Posterior vena cava (tissue), 2 donors: ENCODE measurements at places on chromosomes 7 and 10.

GRCh38 chr10:103241262-103242011 lies 4.2 kb upstream of the RPEL1 start:
- no peak for DNase-seq

- no peak for DNase-seq
Observed at GRCh38 chr10:58868736-58869435, 307.6 kb upstream of the PHYHIPL start.

- DNase-seq = no peak
Observed at GRCh38 chr10:21170216-21170615, 273.1 kb upstream of the NEBL start.

DNA sequence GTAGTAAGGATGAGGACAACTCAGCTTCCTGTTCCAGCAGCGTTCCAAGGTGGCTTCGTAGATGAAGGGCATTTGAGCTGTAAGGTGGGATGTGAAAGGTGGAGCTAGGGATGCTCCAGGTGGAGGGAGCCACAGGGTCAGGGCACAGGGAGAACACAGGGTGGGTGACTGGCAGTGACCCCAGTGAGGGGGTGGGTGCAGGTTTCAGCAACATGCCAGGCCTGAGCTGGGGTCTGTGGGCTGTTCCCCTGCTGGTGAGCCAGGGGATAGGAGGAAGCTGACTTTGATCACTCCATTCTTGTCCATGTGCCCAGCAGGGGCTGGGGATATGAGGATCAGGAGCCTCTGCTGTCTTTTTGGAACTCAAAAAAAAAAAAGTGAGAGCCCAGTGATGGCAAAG lies 33.2 kb downstream of the CDH23 start:
- peak; percentile 30 for DNase-seq

DNA sequence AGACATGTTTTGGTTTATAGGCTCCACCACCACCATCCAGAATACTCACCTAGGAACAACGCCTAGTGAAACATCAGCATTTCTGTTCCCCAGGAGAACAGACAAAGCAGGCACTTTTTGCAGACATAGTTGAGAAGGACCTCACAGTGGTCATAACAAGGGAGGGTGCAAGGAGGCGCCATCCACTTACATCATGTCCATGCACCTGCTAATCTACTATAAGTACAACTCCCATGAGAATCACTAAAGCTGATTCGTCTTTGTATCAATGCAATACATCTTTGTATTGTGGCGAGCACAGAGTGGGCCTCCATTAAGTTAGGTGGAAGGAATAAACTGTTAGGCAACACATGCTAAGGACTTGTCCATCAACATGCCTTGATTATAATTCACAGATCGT lies 207.1 kb downstream of the KCNMA1 start:
- no peak for DNase-seq

DNA sequence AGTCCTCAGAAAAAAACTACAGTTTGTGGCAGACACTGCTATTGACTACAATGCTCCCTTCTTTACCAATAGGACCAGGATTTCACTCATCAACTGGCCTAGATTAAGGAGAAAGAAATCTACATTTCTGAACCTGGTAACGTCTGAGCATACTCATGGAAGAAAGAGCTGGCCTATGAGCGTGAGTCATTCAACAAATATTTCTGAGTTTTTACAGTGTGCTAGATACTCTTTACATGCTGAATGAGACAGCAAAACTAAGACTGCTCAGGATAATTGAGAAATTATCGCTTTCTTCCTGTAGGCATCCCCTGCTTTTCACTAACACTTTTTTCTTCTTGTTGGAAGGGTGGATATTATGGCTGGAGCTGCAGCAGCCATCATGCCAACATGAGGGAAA lies 609.7 kb downstream of the TNS3 start:
- no peak for DNase-seq

DNA sequence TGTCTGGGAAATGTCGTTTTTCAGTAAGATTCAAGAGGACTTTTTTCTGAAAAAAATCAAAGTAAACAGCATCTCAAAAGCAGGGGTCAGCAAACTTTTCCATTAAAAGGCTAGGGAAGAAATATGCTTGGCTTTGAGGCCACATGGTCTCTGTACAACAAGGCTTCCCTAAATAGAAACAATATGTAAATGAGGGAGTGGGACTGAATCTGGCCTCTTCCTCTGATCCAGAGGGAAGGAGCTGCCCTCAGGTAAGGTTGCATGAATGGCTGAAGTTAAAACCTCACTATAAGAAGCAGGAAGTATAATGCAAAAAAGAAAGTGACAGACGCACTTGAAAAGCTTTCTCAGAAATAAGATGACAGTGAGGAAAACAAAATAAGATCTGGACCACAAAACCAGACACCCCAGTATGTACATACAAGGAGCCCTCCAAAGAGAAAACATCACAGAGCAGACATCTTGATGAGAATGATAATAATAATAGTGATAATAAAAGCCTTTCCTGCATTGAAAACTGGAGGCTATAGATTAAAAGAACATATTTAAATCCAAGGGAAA lies 115.2 kb downstream of the PLXNA4 start:
- no peak for DNase-seq

GRCh38 chr7:133534816-133535215 lies 281.9 kb downstream of the EXOC4 start:
- no peak for DNase-seq

DNA sequence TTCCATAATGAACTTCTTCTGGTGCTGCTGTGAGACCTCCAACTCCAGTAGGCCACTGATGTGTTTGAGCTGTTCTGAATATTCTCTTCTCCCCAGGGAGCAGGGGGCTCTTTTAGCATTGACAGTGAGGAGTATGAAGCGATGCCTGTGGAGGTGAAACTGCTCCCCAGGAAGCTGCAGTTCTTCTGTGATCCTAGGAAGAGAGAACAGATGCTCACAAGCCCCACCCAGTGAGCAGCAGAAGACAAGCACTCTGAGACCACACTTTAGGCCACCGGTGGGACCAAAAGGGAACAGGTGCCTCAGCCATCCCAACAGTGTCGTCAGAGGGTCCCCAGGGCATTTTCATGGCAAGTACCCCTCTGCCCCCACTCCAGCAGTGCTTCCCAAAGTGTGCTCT lies 49.3 kb downstream of the DENND11 start:
- DNase-seq = no peak

DNA sequence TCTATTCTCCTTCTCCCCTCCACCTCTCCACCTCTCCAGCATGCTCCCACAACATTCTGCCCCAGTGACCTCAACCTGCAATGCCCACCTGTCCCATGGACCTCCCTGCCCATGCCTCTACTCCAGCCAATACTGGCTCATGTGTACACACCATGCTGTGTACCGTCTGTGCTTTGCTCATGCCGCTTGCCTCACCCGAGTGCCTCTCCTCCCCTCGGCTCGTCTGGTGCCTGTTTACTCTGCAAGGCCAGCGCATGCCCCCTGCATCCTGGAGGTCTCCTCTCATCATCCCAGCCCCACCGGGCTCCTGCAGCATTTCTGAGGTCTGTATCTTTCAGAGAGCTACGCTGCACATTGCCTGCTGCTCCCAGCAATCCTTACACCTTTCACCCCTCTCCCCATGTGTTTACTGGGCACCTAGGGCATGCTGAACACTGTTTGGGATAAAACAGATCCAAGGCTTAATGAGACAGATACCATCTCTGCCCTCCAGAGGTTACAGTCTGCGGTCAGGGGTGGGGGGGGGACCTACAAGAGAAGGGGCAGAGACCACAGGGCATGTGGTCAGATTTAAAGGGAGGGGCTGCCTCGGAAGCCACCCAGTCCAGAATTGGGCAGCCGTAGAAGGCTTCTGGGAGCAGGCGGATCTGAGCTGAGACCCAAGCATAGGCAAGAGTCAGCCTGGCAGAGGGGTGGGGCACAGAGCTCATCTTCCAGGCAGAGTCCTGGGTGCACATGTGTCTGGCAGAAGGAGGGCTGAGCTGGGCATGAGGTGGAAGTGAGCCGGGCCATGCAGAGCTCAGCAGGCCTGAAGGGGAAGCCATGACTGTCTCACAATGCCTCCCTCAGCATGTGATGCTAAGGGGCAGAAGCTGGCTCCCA lies 29.6 kb upstream of the PSAP start:
- DNase-seq = peak; percentile 85

- no peak for DNase-seq
Observed at GRCh38 chr7:24715661-24716479, 41.4 kb downstream of the GSDME start.

GRCh38 chr7:13262929-13263530 lies 575.6 kb downstream of the ARL4A start:
- no peak for DNase-seq
